H1 (cell line): ENCODE measurements at places on chromosomes 7 and 10.

- DNase-seq = no peak
Observed at GRCh38 chr7:20927976-20928375, 141.3 kb upstream of the SP8 start.

DNA sequence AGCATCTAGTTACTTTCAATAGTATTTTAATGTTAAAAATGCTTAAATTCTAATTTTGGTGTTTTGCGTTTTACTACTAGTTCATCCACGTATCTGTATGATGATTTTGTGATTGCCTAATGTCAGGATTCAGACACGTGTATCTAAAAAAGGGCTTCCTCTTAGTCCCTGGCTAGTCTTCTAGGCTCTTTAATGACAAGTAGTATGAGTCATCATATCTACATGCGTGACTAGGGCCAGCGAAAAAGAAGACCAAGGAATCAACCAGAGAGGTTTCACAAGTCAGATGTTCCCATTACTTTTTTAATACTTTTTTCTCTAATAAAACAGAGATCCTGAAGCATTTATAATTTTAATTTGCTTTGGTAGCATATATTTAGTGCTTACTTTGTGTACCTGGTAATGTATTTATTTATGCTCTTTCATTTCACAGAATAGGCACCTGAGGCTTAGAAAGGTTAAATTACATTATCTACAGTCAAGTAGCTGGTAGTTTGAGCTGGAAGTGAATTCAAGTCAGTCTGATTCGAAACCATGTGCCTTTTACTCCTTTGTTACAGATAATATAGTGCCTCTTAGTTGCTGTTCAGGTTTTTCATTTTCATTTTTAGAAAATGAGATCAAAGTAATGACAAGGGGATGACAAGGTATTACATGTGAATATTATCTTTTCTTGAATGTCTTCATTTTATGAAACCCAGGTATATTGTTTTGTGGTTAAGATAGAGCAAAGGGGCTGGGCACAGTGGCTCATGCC lies 140.3 kb downstream of the FOXP2 start:
- no peak for DNase-seq

- no peak for DNase-seq
Observed at GRCh38 chr7:45027774-45028114, 27.7 kb downstream of the CCM2 start.

GRCh38 chr10:1372212-1372611 lies 316.0 kb downstream of the WDR37 start:
- no peak for DNase-seq

DNA sequence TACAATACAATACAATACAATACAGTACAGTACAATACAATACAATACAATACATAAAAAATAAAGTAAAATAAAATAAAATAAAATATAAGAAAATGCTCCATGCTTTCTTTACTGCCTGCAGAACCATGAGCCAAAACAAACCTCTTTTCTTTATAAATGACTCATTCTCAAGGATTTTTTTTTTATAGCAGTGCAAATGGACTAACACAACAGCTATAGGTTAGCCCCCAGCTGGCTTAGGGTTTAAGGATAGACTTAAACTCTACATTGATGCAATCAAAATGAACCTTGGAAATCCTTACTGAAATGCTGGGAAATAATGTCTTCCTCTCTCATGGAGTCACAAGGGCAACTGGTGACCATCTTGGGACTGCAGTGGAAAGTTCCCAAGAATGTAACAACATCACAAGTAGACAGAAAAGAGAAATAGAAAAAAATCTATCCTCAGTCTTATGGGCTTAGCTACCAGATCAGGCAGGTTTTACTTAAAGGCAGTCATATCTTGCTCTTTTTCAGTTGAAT lies 348.9 kb downstream of the ARL4A start:
- no peak for DNase-seq

GRCh38 chr10:106576534-106576933 lies 588.0 kb downstream of the SORCS1 start:
- DNase-seq = no peak

- DNase-seq = no peak
Observed at GRCh38 chr7:37645282-37646050, 38.1 kb upstream of the GPR141 start.

DNA sequence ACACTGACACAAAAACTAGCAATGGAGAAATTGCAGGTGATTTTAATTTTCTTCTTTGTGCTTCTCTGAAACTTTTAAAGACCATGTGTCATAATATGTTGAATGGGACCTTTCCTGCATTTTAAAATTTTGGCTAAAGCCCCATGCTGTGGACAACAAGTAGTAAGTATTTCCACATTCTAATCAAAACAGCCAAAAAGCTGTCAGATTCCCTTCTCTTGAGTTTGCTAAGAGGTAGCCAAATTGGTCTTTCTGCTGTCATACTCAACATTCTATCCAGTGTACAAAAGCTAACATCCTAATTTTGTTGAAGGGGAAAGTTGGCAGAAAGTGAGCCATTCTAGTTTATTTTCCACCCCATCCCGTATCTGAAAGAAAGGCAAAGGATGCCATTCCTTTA lies 447.6 kb downstream of the TFEC start:
- DNase-seq = no peak

DNA sequence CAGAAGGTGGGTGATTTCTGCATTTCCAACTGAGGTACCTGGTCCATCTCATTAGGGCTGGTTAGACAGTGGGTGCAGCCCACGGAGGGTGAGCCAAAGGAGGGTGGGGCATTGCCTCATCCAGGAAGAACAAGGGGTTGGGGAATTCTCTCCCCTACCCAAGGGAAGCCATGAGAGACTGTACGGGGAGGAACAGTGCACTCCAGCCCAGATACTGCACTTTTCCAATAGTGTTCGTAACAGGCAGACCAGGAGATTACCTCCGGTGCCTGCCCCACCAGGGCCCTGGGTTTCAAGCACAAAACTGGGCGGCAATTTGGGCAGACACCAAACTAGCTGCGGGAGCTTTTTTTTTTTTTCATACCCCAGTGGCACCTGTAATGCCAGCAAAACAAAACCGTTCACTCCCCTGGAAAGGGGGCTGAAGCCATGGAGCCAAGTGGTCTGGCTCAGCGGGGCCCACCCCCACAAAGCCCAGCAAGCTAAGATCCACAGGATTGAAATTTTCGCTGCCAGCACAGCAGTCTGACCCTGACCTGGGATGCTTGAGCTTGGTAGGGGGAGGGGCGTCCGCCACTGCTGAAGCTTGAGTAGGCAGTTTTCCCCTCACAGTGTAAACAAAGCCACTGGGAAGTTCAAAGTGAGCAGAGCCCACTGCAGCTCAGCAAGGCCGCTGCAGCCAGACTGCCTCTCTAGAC lies 31.2 kb downstream of the ARMC10 start:
- peak; percentile 23 for DNase-seq

DNA sequence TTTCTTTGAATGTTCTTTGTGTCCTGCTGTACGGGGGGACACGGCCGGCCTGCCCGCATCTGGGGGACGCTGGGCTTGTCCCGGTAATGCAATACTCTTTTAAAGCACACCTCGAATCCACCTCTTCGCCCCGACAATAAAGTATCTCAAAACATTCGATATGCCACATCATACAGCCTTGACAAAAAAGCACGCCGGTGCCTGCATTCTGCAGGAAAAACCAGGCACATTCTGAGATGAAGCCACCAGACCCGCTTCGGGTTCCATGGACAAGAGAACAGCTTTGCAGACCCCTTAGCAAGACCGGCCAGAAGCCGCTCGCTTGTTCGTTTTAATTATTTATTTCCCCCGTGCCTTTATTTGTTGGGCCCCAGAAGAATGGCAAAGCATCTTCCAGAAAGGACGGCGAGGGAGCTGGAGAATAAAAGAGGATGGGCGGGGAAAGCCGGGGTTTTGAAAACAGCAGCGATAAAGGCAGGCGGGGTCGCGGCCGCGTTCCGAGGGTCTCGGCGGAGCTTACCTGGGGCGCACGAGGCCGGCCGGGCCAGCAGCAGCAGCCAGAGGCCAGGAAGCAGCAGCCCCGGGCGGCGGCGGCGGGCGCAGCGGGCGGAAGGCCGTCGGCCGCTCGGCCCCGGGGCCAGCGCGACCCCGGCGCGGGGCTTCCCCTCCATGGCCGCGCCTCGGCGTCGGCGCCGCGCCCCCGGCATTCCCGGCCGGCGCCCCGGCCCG lies 462 bp downstream of the KIAA1549 start:
- no peak for DNase-seq

DNA sequence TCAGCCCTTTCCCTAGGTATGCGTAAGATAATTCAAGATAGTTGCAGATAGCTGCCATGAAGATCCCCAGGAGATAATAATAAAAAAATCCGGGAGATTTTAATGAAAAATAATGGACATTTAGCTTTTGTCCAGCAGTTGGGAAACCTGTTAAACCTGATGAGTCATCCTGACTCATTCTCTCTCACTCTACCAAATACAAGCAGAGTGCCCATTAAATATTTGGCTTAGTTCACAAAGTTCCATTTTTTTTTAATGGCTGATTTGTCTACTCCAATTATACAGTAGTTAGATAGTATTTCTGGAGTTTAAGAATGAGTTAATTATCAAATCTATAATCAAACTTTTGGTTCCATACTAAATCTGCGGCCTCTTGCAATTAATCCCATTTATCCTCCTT lies 2.1 kb upstream of the SHTN1 start:
- DNase-seq = no peak

DNA sequence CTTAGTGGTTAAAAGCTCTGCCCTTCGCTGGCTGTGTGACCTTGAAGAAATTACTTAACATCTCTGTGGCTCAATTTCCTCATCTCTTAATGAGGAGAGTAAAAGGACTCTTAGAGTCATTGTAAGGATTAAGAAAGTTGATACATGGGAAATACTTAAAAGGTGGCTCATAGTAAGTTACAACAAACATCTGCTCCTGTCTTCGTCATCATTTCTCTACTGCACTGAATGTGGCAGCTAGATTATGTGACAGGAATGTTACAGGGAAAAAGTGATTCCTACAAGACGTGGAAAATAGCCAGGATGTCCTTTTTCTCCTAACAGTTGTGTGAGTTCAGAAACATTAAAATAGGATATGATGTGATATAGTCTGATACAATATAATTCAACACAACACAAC lies 184.7 kb downstream of the FRMD4A start:
- DNase-seq = no peak

- no peak for DNase-seq
Observed at GRCh38 chr7:31133497-31133896, 81.4 kb downstream of the ADCYAP1R1 start.

- no peak for DNase-seq
Observed at GRCh38 chr7:151381348-151382078, 28.3 kb downstream of the WDR86 start.
